CD4-positive, alpha-beta T cell treated with Interleukin-2 at 100 ng/mL for 4 hours (primary cell): ENCODE measurements at places on chromosomes 2 and 18.

DNA sequence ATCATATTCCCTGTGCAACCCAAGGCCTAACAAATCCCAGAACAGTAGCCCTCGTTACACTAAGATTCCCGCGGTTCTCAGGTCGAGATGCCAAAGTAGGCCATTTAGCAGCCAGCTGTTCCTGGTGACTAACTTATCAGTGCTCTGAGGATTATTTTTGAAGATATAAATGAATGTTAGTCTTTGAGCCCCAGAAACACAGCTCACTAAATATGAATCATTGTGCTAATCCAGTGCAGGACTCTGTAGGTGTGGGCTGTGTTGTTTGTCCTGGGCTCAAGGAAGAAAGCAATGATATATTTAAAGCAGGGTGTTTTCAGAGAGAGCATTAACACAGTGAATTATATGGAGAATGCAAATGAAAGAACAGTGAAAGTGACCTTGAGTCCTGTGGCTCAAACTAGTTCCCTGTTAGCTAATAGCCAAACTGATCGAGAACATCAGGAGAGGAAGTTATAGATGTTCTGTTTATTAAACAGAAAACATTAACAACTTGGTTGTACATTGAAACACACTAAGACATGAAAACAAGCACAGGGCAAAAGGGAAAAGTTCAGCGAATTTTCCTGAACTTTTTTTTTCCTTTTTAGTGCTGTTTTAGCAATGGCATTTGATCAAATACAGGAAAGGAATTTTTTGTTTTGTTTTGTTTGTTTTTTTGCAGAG is 228.3 kb downstream of the RNF152 start:
- DNase-seq = no peak

DNA sequence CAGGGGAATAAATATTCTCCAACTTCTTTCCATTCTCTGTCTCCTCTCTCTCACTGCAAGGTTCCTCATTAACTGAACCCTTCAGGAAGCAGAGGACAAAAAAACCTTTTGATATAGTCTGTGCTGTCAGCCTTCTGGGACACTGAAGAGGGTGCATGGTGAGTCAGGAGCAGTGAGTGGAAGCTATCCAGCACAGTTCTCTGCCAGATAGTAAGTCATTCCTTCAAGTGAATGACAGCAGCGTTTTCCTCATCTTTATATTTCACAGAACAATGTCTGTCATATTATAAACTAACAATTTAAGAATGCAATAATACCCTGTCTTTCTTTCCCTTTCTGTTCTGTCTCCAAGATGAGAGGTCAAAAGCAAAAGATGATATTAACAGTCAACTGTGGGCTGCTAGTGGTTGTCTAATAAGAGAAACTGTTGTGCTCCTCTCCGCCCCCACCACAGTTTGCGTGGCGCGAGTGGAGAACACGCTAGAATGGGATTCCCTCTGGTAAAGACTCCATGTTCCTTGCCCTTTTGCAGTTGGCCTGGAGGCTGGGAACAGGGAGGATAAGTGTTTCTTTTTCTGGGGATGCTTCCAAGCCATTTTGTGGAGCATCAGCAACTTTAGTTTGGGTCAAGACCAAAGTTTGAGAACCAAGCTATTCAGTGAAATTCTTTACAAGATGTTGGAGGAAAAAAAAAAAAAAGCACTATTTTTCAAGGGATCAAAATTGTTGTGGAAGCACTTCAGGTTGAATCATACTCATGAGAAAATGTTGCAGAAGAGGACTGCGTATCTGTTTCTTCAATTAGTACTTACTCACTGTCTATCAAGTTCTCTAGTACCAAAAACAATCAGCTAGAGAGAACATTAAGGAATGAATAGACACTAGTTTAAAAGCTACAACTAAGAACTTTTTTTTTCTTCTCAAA is 430.2 kb downstream of the SETBP1 start:
- DNase-seq = no peak

- no peak for DNase-seq
Measured at GRCh38 chr2:62688771-62689170, 16.7 kb upstream of the EHBP1 start.

DNA sequence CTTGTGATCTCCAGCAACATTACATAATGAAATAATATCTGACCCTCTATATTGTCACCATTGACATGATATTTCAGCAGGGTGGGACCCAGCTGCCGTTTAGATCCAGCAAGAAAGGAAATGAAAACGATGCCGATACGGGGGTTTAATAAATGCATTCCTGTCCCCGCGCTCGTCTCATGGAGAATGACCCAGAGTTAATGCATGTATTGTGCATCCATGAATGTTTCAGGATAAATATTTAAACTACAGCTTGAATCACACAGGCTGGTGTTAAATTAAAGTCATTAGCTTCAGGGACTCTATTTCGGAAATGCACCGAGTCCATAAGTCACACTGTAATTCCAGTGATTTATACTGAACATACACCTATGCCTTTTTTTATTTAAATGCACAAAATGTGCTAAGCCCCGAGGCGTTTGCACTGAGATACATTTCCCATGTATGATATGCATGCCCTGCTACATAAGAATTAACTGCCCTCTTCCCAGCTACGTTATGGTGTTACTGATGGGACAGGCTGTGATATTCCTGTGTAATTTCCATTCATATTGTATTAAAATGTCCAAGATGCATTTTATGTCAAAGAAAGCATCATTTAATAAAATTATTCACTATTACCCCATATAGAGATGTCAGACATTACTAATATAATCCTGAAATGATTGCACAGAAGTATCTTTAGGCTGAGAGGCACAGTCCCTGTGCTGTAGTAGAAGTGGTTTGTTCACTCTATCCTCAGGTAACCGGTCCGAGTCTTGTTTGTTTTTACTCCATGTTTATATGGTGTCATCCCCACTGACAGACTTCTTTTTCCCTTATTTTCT is 109.3 kb upstream of the ZNF516 start:
- no peak for DNase-seq

- DNase-seq = no peak
Measured at GRCh38 chr2:109726379-109727270, 67.5 kb upstream of the RGPD5 start.

DNA sequence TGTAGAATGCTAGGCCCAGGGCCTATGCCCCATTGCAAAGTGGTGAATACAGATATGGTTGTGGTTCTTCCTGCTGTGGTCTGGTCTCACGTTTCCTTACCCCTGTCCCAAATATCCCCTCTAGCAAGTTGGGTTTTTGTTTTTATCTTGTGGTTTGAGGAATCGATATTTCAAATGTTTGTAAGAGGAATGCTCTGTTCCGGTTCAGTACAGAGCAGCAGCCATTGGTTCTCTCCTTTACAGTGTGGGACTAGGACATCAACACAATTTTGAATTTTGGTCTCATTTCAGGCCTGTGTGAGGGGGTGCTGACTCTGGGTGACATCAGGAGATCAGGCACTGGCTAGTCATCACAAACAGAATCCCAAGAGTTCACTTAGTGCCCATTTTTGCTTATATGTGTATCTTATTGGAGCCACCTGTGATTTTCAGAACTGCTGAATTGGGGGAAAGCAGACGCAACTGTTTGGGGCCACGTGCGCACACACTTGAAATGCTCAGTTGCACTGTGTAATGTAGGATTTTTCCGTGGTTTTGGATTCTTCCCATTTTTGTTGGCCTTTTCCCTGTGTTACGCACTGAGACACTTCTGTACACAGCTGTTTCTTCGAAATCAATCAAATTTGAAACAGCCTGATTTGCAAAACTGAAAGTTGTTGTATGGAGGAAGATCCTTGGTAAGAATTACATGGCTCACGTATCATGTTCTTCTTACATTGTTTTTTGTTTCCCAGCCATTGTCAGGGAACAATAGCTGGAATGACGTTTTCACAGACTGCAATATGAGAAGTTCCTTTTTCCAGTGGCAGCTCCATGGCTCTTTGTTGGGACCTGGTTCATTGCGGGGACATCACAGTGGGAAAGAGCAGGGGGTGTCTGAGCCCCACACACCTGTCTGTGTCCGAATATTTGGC is 8.6 kb downstream of the SH3BP4 start:
- no peak for DNase-seq

DNA sequence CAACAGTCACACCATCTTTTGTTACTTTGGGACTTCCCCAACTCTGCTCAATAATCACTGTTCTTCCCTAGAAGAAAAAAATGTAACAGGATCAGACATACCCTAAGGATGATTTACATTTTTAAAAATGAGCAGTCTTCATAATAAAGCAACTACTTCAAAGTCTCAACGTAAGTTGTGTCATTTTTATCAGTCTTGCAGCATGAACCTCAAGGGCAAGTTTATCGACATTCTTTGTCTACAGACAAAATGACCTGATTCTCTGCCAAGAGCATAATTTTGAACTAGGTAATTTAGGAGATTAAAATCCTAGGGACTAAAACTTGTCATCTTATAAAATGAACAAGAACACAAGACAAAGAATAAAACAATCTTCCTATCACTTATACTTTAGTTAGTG is 2.3 kb downstream of the HSPD1 start:
- DNase-seq = no peak

DNA sequence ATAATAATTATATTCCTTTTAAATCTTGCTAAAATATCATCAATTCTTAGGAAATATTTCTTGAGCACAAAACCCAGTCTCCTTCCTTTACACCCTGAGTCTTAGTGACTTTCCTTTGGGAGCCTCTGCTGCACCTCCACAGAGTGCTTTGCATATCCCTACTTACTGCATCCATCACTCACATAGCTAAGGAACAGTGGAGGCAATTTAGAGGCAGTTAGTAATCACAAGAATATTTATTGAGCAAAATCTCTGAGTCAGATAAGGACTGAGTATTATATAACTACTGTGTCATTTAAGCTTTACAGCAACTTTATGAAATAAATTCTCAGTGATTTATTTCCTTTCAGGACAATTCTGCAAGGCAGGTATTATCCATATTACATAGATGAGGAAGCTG is 327.7 kb downstream of the TMX3 start:
- no peak for DNase-seq

- DNase-seq = peak; percentile 72
Measured at GRCh38 chr18:54828281-54828881, at the start of gene RAB27B. TSS of gene RAB27B (plus strand) at chr18:54828477. CDS start at chr18:54877586, 49,109 bp downstream.

DNA sequence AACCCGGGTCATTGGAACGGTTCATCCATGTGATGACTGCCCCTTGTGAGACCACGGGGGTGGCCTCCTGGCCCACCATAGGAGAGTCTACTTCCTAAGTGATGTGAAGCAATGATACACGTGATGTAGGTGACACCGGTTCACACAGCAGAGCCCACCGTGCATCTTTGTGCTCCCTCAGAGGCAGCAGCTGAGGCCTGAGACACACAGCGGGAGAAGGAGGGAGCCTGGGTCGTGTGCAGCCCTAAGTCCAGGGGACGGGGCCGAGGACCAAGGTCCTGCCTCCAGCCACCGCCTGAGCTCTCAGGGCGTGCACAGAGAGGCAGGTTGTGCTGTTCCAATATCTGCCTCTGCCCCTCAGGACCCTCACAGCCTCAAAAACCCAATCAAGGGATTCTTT is 377.2 kb upstream of the SALL3 start:
- no peak for DNase-seq

- no peak for DNase-seq
Measured at GRCh38 chr2:238925281-238925680, 77.4 kb downstream of the TWIST2 start.
